Gastrocnemius medialis (tissue), 4 donors: ENCODE measurements at places on chromosomes 1 and 21. TPM values are rescaled to one million over a fixed set of nuclear protein-coding genes. Genes with fewer than 3 reads are reported as not detected.
A peak's percentile ranks its signal among the peaks of the same experiment; 100 is the strongest.

Gene OR2M3
- total RNA-seq: not detected

Gene TMEM222
- total RNA-seq: 17.4 TPM

GRCh38 chr1:101742509-101742908 lies 254.2 kb downstream of the OLFM3 start:
- H3K27me3 ChIP-seq: no peaks in the 10 kb centered on the region
- DNase-seq: no peak
- H3K4me3 ChIP-seq: no peak overlapping the region
- H3K36me3 ChIP-seq: no peaks in the 10 kb centered on the region
- H3K4me1 ChIP-seq: no peaks in the 10 kb centered on the region
- no peak overlapping the region for H3K27ac ChIP-seq

Gene FLVCR1
- 0.66 TPM for total RNA-seq

GRCh38 chr1:45410850-45411509 lies 70.7 kb upstream of the MUTYH start:
- peaks cover 6% of the 10 kb centered on the region for H3K4me1 ChIP-seq
- no peak overlapping the region for H3K27ac ChIP-seq
- H3K36me3 ChIP-seq: no peaks in the 10 kb centered on the region
- no peak overlapping the region for H3K4me3 ChIP-seq
- DNase-seq: no peak

DNA sequence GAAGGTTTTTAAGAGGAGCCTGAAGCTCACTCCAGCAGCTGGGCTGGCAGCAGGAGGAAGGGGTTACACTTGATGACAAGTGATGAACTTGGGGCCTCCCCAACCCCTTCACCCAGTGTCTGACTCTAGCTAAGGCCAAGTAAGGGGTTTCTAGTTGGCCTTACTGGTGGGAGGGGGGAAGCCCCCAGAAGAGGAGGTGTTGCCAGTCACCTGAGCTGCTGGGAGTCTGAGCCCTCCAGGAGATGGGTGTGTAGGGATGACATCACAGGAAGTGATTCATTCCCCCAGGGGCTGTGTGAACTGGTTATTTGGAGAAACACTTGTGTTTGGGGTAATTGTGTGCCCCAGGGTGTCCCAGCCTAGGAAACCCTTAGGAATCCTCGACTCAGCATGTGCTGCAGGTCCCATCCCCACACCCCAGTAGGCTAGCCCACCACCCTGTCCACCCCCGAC lies 3.1 kb downstream of the PADI1 start:
- peaks cover 7% of the 10 kb centered on the region for H3K27me3 ChIP-seq
- H3K4me1 ChIP-seq: no peaks in the 10 kb centered on the region
- DNase-seq: no peak
- no peak overlapping the region for H3K4me3 ChIP-seq

DNA sequence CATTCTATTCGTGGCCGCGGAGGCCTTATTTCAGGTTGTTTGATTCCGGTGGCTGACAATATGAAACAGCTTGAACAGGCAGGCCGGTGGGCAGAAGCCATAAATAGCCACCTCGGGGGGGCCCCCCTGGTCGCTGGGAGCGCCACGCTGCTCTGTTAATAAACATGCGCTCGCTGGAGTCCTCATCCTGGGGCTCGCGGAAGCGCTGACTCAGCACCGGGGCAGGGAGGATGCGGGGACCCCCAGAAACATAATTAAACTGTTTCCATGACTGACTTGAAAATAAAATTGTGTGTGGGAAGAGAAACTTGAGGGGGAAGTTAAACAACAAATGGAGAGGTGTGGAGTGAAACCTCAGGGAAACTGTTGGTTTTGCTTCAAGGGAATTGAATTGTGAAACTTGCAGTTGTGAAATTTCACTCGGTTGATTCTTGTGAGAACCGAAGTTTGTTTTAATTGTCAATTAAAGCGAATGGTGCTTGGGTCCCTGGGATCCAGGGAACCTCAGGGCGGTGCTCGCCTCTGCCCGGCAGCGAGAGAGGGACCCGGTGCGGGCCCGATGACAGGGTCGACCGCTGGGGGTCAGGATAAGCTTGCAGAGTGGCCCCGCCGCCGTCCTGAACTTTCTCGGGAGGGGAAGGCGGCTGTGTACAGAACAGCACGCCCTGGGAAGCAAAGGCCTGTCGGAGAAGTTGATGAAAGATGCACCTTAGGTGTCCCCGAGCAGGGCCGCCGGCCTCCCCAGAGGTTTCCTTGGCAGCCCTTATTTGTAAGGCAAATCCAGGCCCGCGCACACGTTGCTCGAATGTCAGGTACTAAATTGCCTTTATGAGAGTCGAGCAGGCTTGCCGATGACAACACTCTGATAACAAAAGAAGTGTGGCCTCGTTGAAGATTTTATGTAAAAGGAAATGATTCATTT lies 176.9 kb upstream of the LMO4 start:
- H3K36me3 ChIP-seq: no peaks in the 10 kb centered on the region
- peak overlapping the region; percentile 34 for H3K4me3 ChIP-seq
- H3K27ac ChIP-seq: peak overlapping the region; percentile 23
- no peaks in the 10 kb centered on the region for H3K27me3 ChIP-seq
- H3K4me1 ChIP-seq: no peaks in the 10 kb centered on the region

DNA sequence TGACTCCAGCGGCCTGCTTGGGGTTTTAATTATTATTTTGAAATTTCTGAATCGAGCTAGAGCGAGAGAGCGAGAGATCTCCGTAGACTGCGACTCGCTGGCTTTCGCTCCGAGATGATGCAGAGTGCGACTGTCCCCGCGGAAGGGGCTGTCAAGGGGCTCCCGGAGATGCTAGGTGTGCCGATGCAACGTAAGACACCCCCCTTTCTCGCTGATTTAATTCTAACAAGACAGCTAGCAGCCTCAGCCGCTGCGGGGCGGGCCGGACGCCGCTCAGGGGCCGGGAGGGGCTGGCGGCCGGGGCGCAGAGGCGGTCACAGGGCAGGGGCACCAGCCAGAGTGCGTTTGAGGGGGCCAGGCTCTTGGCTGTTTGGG lies 339 bp downstream of the LHX4 start:
- no peak overlapping the region for H3K27ac ChIP-seq
- no peaks in the 10 kb centered on the region for H3K36me3 ChIP-seq
- peak overlapping the region; percentile 61 for H3K4me3 ChIP-seq
- no peak for DNase-seq
- H3K27me3 ChIP-seq: peaks cover 93% of the 10 kb centered on the region
- peaks cover 23% of the 10 kb centered on the region for H3K4me1 ChIP-seq

Gene GUCA2B
- total RNA-seq: not detected

DNA sequence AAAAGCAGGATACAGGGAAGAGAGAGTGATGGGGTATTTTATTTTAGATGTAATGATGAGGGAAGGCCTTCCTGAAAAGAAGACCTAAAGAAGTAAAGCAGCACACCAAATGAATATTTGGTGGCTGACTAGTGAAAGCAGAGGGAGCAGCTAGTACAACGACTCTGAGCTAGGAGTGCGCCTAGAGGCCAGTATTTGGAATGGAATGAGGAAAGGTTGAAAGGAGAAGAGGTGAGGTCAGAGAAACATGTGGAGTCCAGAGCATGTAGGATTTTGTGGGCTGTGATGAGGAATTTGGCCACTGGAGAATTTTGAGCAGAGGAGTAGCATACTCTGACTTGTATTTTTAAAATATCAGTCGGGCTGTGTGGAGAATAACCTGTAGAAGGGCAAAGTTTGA lies 11.8 kb upstream of the RPL5 start:
- no peaks in the 10 kb centered on the region for H3K4me1 ChIP-seq
- H3K27ac ChIP-seq: no peak overlapping the region
- H3K4me3 ChIP-seq: no peak overlapping the region
- DNase-seq: no peak

DNA sequence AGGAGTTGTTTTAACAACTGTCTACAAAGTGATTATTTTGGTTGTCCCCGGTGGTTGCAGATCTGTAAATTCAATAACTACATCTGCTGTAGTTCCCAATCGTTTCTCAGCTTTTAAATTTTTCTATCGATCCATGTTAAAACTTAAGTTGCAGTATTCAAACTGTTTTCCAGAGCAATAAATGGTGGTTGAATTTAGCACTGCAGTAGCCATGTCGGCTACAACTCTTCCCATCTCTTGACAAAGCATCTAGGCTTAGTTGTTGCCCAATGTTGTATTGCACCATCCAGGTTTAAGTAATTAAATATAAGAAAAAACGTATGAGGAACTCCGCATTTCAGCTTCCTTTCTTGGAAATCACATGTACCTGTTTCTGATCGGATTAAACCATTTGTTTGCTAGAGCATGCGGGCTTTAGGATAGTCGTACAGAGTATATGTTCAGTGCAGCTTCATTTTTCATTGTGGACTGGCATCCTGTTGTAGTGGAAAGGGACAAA lies 996 bp downstream of the CNIH4 start:
- DNase-seq: no peak
- peak overlapping the region; percentile 72 for H3K4me3 ChIP-seq
- H3K27me3 ChIP-seq: no peaks in the 10 kb centered on the region
- no peaks in the 10 kb centered on the region for H3K36me3 ChIP-seq

Gene IPO9
- total RNA-seq: 8.6 TPM

DNA sequence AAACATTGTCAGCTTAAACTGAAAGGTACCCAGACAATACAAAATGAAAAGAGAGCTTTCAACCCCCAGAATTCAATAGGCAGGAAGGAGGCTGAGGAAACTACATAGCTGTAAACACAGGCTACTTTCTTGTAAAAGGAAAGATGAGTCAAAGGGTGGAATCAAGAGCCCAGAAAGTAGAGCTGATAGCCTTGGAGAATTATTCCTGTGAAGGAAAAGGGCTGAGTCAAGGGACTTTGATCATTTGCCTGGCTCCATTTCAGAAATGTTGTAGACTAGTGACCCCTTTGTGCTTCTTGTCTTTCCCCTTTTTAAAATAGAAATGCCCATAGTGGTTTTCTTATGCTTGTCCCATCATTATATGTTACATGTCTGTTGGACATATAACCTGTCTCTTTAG lies 597.6 kb downstream of the ADGRL2 start:
- H3K27me3 ChIP-seq: no peaks in the 10 kb centered on the region
- H3K4me3 ChIP-seq: no peak overlapping the region
- no peaks in the 10 kb centered on the region for H3K36me3 ChIP-seq
- H3K4me1 ChIP-seq: no peaks in the 10 kb centered on the region
- H3K27ac ChIP-seq: no peak overlapping the region

DNA sequence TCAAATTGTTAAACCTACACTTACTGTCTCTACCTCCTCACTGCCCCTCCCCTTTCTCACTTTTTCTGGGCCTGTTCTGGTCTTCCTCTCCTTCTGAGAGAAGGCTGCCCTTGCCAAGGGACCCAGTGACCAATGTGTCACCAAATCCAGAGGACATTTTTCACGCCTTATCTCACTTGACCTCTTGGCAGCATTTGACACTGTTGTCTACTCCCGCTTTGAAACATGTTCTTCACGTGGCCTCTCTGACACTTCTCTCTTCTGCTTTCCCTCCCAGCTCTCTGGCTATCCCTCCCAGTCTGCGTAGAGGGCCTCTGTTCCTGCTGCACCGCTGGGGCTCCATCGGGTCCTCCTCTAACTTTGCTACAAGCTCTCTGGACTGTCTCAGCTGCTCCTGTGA lies 25.3 kb downstream of the KCNQ4 start:
- H3K36me3 ChIP-seq: no peaks in the 10 kb centered on the region
- no peaks in the 10 kb centered on the region for H3K27me3 ChIP-seq
- H3K27ac ChIP-seq: no peak overlapping the region
- no peak for DNase-seq

Gene SPATA1
- total RNA-seq: not detected

Gene URB2
- total RNA-seq: 15.3 TPM

DNA sequence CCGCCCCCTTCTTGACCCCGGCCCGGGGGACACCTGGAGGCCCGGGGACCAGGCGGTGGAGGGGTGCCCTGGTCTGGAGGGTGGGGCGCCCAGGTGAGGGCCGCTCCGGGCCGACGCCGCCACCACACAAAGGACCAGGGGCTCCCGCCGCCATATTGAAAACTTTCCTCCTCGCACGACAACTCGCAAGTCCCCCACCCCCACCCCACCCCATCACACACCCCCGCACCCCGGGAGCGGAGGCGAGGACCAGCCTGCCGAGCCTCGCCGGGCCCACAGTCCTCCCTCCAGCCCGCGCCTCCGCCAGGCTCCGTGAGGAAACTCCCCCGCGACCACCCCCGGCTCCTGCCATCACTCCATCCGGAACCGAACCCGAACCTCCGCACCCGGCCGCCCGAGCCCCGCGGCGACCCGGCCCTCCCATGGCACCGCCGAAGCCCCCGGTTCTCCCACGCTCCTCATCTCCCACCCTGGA lies 733 bp downstream of the KDM5B start:
- DNase-seq: peak; percentile 8
- peaks cover 19% of the 10 kb centered on the region for H3K4me1 ChIP-seq
- H3K36me3 ChIP-seq: no peaks in the 10 kb centered on the region
- peak overlapping the region; percentile 82 for H3K27ac ChIP-seq
- H3K27me3 ChIP-seq: no peaks in the 10 kb centered on the region

Gene OTUD3
- total RNA-seq: 3.3 TPM

Gene CHI3L1
- total RNA-seq: 19.7 TPM

Gene ARTN
- 0.25 TPM for total RNA-seq

Gene CYP4A11
- total RNA-seq: not detected

DNA sequence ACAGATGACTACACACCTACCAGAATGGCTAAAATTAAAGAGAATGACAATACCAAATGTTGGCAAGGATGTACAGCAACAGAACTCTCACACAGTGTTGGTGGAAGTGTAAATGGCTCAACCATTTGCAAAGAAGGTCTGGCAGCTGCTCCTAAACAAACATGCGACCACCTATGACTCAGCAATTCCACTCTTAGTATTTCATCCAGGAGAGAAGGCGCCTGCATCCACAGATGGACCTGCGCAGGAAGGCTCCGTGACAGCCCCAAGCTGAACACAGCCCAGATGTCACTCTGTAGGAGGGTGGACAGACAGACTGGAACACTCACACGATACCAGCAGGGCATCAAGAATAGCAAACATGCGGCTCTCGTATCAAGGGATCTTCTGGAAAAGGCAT lies 6.7 kb downstream of the PTTG1IP start:
- no peaks in the 10 kb centered on the region for H3K27me3 ChIP-seq
- peaks cover 56% of the 10 kb centered on the region for H3K4me1 ChIP-seq
- H3K36me3 ChIP-seq: peaks cover 22% of the 10 kb centered on the region
- peak overlapping the region; percentile 95 for H3K27ac ChIP-seq
